Epithelial cell of prostate (primary cell): ENCODE measurements at places on chromosomes 16 and 17.

GRCh38 chr17:49200423-49201083 lies 9.8 kb downstream of the GNGT2 start:
- DNase-seq = no peak

GRCh38 chr16:85126394-85126704 lies 14.1 kb upstream of the CIBAR2 start:
- DNase-seq = no peak

DNA sequence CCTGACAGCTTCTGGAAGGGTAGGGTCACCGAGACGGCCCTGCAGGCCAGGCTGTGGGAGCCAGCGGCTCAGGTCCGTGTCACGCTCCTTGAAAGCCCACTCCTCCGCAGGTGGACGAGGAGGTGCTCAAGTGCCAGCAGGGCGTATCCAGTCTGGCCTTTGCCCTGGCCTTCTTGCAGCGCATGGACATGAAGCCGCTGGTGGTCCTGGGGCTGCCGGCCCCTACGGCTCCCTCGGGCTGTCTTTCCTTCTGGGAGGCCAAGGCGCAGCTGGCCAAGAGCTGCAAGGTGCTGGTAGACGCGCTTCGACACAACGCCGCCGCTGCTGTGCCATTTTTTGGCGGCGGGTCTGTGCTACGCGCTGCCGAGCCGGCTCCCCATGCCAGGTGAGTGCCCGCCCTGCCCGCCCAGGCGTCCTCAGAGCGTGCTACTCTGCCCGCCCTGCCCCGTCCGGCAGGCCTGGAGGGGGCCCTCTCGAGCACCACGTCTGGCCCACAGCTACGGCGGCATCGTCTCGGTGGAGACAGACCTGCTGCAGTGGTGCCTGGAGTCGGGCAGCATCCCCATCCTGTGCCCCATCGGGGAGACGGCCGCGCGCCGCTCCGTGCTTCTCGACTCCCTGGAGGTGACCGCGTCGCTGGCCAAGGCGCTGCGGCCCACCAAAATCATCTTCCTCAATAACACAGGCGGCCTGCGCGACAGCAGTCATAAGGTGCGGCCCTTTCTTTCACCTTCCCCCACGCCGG lies 1.3 kb downstream of the NAGS start:
- DNase-seq = no peak

DNA sequence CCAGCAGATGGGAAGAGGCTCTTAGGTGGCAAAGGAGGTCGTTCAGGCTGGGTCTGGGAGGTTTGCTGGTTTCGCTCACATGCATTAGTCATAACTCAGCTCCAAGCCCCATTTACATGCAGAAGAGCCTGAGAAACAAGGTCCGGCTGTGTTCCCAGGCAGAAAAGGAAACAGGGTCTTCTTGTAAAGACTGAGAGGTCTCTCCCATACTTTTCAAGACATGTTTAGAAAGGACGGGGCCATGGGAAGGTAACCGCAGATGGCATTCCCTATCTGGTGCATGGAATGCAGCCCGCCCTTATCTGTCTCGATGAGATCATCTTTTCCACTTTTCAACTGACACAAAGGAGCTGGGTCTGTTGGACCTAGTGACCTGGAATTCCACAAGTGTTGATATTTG lies 389.0 kb upstream of the CDH11 start:
- DNase-seq = no peak

GRCh38 chr16:30351586-30352419 lies 3.3 kb downstream of the CD2BP2 start:
- DNase-seq = no peak

GRCh38 chr16:50444526-50444925 lies 75.7 kb upstream of the BRD7 start:
- DNase-seq = no peak

DNA sequence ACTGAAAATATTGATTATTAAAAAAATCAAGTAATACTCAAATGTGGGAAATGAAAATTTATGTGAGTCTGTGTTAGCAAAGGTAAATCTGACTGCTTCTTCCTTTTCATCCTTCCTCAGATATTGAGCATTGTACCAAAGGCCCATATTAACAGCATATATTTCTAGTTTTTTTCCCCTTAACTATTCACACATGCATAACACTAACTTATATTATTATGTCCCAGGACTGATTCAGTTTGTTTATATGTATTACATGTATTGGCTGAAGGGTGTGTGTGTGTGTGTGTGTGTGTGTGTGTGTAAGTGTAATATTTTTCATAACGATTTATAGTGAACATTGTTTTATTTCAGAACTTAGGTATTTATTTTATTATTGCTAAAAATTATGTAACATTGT lies 74.2 kb downstream of the BCAS3 start:
- DNase-seq = no peak

- DNase-seq = no peak
Measured at GRCh38 chr16:54545854-54546511, 259.4 kb upstream of the IRX3 start.

DNA sequence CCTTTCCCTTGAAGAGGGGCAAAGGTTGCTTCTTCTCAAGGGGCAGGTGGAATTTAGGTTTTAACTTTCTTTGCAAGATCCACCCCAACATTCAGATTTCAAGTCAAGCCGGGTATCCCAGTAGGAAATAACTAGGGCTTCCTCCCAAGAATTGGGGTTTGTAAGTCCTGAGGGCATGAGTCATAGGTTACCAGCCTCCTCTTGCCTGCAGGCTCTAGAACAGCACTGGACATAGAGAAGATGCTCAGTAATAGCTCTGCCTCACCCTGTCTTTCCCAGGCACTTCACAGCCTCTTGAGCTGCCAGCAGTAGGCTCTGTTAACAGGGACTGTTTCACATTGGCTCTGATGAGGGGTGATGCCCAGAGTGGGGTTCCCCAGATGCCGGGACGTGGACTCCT lies 35.8 kb upstream of the ZFP90 start:
- no peak for DNase-seq

DNA sequence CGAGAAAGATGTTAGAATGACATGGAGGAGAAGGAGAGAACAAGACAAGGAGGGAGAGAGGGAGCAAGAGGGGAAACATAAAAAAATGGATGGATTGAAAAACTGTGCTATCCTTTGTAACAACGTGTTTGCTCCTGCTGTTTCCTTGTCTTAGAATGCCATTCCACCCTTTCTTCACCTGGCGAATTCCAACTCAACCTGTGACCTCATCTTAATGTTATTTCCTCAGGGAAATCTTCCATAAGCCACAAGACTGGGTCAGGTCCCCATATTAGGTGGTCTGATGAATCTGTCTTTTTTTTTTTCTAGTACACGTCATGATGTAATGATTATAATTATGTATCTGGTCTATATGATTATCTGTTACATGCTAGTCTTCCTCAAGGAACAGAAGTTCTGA lies 195.0 kb upstream of the MAF start:
- DNase-seq = no peak
